ENCODE measurements at places on chromosomes 13 and 19.

GRCh38 chr19:21434516-21434915 lies 37.6 kb downstream of the ZNF493 start:
- DNase-seq: no peak

- no peak for DNase-seq
Measured at GRCh38 chr19:45342911-45343310, 2.4 kb downstream of the KLC3 start.

DNA sequence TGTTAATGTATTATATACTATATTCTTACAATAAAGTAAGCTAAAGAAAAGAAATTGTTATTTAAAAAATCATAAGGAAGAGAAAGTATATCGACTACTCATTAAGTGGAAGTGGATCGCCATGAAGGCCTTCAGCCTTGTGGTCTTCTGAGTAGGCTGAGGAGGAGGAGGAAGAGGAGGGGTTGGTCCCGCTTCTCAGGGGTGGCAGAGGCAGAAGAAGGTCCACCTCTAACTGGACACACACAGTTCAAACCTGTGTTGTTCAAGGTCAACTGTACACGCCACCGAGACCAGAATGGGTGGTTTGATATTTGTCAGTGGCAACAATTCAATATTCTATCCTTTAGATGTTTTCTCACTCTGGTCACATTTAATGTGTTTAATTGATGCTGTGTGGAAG lies 67.2 kb downstream of the ALOX5AP start:
- DNase-seq: no peak

- DNase-seq: no peak
Measured at GRCh38 chr13:57553932-57554331, 77.6 kb upstream of the PCDH17 start.

DNA sequence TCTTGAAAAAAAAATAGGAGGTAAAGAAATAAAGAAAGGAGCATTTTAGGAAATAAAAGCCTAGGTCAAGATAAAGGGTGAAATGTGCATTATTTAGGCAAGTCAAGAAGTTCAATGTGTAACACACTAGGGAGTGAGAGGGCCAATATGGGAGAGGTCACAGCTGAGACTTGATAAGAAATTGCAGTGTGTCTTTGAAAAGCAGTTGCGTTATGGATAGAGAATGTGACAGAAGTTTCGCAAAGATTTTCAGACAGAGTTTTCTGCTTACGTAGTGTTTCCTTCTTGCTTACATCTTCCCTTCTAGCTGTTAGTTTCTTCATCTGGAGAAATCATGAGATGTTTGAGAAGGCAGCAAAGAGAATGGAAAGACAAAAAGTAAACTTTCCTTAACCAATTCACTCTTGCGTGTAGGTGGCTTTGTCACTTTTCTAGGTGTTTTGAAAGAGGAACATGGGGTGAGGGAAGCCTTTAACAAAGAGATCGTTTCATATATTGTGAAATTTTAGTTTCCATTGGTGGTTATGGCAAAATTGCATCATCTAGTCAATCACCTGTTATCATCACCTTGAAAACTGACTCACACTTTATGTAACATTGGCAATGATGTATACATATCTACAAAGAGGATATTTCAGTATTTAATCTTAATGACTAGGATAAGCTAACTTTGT lies 975.5 kb downstream of the OLFM4 start:
- DNase-seq: no peak

DNA sequence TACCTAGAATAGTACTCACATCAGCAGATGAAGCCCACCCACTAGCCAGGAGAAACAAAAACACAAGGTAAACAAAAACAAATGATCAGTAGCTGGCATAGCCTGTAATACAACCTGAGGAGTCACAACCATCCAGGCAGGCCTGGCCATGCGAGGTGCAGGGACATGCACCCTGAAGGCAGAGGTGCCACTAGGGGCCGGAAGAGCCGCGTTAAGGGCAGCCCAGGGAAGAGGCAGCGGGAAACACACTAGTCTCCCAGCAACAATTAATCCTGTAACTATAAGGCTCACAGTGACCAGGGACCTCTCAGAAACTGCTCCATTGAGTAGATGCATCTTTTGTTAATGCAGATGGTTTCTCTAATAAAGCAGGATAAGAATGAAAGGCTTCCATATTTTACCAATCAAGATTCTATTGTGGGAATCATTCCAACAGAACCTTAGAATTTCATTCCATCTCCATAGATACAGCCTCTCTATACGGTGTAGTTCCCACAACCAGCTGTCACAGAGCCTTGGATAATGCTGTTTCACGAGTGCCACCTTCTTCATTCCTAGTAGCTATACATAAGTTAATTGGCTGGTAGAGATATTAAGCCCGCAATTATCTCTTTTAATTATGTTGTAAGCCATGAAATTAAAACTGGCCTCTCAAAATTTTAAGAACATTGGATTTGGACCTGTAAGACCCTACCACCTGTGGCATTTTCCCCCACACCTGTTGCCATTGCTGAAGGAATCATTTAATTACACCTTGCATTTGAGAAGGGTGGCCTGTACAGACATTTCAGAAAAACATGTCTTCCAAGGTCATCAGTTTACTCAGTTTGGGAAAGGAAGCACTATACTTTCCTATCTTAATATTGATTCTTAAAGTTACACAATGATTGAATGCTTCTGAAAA lies 28.7 kb downstream of the ANKRD10 start:
- no peak for DNase-seq

GRCh38 chr19:53868091-53868891 lies 608 bp downstream of the MYADM start:
- DNase-seq: no peak

DNA sequence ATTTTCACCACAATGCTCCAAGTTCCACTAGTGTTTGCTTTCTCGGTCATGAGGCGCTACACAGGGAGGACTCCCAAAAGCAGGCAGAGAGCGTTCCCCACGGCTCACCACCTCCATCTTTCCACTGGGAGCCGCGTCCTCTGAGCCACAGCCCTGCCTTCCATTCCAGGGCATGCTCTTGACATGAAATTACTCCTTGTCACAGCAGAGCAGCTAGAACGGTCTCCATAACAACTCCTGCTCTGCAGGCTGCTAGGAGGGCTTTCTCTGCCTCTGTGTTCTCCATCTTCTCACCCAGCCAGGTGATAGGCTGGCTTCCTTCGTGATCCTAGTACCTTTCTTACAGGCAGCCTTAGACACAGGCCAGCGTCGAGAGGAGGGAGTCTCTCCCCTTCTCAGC lies 171.8 kb upstream of the UBL3 start:
- no peak for DNase-seq

DNA sequence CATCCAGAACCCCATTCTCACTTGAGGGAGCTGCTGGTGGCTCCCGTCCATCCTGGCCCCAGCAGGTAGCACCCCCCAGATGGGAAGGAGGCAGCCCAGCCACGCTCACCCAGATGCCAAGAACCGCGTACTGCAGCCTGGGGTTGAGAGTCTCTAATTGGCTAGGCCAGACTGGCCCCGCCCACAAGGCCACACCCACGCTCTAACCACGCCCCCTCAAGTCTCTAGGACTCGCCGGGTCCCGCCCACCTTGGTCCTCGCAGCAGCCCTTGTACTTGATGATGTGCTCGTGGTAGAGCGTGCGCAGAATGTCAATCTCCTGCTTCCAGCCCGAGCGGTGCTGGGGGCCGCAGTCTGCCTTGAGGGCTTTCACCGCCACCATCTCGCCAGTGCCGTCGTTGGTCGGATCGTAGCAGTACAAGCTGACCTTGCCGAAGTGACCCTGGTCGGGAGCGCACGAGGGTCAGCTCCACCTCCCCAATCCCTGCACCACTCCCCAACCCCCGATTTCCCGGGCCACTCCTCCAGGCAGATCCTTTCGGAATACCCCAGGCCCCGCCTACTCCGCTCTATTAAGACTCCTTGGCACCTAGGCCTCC lies 14.5 kb upstream of the ICAM3 start:
- no peak for DNase-seq

- no peak for DNase-seq
Measured at GRCh38 chr19:33306191-33306590, 3.9 kb upstream of the CEBPA start.

DNA sequence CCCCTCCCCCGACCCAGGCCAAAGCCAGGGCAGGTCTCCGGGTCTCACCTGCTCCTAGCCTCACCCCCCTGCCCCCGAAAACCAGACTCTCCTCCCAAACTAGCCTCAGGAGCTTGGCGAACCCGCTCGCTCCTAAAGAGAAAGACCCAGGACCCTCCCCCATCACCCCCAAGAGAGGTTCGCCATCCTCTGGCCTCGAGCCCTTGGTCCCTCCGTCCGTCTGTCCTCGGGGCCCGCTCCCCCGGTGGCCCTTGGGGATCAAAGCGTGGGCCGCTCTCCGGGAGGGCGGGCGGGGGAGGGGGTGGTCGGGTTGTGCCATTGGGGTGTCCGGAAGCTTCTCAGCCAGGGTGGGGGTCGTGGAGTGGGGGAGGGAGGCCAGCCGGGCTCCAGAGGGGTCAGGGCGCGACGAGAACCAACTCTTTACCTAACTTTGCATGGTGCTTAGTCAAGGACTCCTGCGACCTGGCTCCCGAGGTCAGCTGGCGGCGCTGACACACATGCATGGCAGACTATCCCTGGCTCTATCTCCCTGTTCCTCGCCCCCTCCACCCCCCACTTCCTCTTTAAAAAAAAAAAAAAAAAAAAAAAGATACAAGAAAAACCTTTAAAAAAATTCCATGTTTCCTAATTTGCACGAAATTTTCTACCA lies 15.6 kb downstream of the SMIM24 start:
- DNase-seq: no peak

DNA sequence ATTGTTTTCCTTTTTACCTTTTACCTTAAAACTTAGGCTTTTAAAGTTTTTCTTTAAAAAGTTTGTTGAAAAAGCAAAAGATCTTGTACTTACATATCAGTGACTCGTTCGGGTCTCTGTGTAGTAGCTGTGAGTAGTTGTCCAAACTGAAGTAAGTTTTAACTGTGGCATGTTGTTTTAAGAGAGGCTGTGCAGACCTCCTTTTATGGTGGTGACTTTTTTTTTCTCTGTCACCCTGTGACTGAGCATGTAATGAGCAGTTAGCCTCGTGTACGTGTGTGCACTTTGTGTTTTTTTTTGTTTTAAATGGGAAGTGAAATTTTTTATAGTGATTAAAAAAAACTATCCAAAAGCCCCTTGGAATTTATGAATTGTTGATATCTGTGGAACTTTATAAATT lies at the start of gene GPR183:
Gene GPR183, minus strand, starts transcription at position 153 of the 400 bp plus-strand sequence. CDS start 11,254 bp downstream, outside the sequence.
- DNase-seq: no peak

All from NCI-H1105 treated with DMSO at 0.1 percent for 48 hours (cell line).